PC-3 (cell line): ENCODE measurements at places on chromosomes 4 and X. TPM values are rescaled to one million over a fixed set of nuclear protein-coding genes. Genes with fewer than 3 reads are reported as not detected.

DNA sequence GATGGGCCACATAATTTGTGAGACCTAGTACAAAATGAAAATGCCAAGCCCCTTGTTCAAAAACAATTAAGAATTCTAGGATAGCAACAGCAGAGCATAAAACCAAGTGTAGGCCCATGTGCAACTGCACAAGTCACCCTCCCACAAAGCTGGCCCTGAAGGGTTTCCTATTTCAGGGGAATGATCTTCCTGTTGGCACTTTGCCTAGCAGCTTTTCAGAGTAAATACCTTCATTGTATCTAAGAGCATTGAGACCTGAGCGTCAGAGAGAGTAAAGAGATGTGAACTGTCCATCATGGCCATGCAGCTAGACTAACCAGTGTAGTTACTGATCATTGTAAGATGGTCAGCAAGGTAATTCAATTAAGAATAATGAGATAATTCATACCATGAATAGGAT, 113.6 kb downstream of the CNKSR2 start:
- peak; percentile 78 for DNase-seq

DNA sequence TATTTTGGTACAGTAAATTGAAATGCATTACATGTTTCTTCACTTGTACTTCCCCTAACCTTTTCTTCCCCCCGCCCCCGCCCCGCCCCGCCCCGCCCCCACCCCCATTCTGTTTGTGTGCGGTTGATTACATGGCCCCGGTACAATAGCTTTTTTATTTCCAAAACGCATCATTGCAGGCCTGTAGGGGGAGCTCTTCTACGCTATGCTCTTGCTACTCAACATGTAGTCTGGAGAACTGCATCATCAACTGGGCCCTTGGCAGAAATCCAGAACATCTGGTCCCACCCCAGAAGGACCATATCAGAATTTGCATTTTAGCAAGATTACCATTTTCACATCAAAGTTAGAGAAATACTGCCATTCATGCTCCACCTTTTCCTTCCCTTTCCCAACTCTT, 333.3 kb upstream of the DDX53 start:
- peak; percentile 25 for DNase-seq

DNA sequence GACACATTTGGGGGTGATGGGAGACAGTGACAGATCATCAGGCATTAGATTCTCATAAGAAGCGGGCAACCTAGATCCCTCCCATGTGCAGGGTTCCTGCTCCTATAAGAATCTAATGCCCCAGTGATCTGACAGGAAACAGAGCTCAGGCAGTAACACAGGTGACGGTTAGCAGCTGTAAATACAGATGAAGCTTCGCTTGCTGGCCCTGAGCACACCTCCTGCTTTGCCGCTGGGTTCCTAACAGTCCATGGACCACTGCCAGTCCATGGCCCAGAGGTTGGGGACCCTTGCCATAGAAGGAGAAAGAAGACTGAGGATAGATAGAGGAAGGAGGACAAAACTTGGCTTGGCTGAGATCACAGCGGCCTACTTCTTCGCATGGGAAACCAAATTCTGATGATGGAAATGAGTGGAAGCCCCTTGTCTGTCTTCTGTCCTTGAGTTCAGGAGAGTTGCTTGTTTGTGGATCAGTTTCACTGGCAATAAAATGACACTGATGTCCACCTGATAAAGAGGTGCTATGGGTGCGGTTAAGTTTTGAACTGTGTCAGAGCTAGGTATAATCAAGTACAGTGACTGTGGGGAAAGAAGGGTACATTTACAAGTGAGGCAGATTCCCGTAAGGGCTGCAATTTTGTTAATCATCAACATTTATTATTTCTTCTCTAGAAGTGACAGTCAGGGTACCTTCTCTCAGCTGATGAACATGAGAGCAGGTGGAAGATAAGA, 1.7 kb upstream of the TIFA start:
- no peak for DNase-seq

GRCh38 chr4:108581083-108581482, 39.3 kb upstream of the RPL34 start:
- DNase-seq, result no peak

Gene FAM236D
- total RNA-seq, result not detected in 2 replicates

Gene TBC1D8B
- total RNA-seq, result 1.0 and 1.8 TPM in 2 replicates

DNA sequence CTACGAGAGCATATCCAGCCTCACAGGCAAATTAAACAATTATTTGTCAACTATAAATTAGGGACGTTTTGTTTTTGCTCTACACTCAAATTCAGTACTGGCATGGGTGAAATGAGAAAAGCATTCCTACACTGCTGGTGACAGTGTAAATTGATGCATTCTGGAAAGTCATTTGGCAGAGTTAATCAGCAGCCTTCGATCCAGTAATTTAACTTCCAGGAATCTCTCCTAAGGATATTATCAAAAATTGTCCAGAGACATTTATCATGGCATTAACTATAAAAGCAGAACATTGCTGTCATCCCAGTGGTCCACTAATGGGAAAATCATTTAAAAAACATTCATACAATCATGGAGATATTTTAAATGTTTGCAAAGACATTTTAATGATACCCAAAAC, 67.5 kb upstream of the MMAA start:
- DNase-seq, result no peak

DNA sequence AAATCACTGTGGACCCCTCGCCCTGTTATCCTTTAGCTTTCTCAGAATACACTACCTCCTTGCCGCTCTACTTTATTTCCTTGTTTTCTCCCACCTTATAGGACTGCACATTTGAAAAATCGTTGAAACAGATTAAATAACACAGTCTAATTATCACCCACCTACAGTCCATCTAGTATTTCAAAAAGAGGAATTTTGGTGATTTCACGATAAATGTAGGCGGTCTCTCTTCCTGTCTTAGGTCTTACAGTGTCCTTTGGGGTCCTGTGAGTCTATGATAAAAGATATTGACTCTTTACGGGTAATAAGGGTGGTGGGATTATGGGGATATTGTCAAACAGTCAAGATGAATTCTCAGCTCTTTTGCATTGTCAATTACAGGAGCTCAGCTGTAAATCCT, 2.4 kb upstream of the TBL1X start:
- no peak for DNase-seq

GRCh38 chr4:138736362-138736761, 279.2 kb upstream of the NOCT start:
- peak; percentile 62 for DNase-seq

DNA sequence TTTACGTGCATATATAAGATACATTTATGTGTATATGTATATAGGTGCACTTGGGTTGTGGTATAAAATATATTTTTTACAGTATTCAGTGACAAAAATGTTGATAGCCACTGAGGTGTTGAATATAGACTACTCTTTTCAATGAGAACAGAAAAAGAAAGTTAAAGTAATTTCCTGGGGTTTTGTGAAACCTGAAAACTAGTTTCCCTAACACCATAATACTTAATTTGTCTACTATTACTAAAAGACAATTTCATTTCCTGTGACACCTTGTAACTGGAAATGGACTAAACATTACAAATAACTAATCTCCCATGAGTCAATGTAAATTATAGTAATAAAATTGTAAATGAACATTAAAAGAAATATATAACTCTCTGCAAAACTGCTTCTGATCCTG, 32.0 kb upstream of the MAP9 start:
- no peak for DNase-seq

DNA sequence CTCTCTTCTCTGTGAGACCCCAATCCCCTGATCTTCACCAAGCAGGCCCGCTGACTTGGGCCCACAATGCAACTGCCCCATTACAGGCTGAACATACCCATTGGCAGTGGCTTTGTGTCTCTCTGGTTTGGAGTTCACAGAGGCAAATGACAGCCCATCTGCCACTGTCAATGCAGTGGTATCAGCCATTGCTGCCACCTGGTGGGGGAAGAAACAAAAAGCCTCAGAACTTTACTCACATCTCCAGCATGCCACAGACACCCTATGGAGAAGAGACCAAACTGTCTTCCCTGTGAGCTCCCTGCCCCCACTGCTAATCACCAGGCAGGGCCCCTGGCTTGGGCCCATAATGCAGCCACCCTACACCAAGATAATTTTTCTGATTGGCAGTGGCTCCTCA, 729.3 kb upstream of the ACTRT1 start:
- peak; percentile 46 for DNase-seq

Gene FAM184B
- total RNA-seq, result 0.47 and 0.81 TPM in 2 replicates

DNA sequence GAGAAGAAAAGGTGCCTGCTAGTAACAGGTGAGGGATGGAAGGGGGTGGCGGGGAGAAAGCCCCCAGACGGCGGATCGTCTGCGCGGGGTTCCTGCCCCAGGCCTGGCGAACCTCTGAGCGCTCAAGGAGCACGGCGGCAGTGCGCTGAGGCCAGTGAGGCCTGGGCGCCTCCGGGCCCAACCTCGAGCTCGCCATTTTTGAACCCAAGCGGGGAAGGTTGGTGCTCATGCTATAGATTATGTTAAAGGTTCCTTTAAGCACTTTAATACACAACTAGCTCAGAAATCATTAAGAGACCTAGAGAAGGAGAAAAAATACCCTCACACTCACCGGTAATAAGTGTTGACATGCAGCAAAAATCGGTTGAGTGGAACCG, 7.9 kb downstream of the PITX2 start:
- DNase-seq, result no peak

Gene ATP11C
- total RNA-seq, result 25.8 and 34.8 TPM in 2 replicates

Gene NFKB1
- 22.2 and 22.4 TPM in 2 replicates for total RNA-seq

Gene AFP
- total RNA-seq, result 0.40 TPM in 1 of 2 replicates, not detected in the other

DNA sequence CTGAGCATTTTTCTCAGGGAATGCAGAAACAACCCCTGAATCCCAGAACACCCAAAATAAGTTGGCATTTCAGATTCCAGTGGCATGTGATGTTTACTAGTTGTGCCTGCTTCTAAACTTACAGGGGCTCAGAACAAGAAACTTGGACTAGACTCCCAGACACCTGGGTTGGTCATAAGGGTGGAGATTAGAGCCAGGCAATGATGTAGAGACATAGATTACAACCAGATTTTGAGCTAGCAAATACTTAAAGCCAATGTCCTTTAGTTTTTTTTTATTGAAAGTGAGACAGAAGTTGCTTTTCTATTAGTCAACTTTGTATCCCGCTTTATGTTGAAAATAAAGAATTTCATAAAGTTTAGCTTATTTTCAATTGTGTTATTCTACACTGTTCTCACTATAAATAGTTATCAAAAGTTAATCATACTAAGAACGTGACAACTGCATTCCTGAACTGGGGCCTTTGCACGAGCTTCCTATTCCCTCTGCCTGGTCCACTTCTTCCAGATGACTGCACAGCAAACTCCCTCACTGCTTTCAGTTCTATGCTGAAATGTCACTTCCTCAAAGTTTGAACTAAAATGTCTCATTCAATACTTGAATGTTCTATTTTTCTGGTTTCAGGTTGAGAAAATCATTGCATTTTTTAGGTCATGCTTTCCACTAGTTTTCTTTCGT, 224.7 kb upstream of the PPP1R2C start:
- no peak for DNase-seq

GRCh38 chrX:108178143-108178498, 86.5 kb downstream of the ATG4A start:
- DNase-seq, result no peak

DNA sequence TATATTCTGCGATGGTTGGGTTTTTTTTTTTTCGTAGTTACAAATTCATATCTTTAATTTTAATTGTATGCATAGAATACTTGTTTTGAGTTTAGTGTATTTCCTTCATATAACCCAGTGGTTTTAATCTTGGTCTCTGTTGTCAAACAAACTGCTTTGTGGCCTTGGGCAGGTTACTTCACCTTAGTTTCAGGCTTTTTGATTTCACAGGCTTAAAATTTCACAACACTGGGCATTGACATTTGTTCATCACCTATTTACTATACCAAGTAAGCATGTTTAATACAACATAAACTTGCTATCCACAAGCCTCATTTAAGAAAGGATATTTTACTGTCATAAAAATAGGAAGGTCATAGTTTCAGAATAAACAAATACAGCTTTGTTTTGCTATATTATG, 14.7 kb downstream of the RAPGEF2 start:
- DNase-seq, result no peak

Gene PITX2
- 0.55 and 1.7 TPM in 2 replicates for total RNA-seq

DNA sequence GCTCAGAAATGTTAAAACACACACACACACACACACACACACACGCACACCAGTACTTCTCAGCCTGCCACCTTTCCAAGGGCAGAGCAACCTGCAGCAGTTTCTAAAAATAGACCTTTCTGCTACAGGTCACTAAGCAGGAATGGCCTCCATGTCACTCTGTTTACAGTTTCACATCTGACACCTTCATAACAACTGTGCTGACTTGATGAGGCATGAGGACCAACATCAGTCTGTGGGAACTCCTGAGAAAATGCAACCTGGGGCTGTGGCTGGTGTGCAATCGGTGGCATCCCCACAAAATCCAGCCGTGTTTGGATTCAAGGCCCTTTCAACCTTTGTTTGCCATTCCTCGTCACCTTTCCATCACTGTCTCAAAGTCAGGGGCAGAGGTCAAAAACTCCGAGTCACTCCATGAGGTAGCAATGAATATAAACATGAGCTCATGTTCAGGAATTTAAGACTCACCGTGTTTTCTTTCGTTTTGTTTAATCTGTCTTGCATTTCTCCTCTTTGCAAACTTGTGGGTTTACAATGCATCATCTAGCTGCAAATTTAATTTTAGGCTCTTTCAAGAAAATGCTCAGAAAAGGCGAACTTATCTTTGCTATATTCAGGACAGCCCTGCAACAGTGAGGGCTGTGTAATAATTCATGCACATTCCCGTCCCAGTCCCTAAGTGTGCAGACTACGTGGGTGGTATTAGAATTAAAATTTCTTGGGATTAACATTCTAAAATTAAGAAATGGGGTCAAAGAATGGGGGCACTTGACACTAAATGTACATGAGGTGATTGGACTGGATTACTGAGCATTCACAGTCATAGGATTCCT, 135.3 kb downstream of the SHROOM3 start:
- DNase-seq, result peak; percentile 86

Gene SPARCL1
- not detected in 2 replicates for total RNA-seq

DNA sequence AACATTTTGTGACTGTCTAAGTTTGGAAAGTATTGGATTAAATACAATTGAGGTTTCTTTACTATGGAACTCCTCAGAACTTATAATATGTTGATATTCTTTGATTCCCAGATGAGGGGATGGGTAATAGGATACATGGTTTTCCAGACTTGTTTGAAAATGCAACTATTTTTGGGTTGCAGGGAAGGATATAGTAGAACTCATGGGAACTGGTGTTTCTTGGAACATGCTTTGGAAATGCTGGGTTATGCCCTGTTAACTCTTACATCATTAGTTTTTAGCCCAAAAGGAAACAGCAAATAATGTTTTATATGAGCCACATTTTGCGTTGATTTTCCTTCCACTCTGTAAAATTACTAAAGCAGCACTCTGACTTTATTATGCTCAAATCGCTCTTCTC, 41.9 kb downstream of the HPF1 start:
- no peak for DNase-seq

GRCh38 chr4:6721121-6721520, 5.1 kb downstream of the BLOC1S4 start:
- DNase-seq, result no peak

DNA sequence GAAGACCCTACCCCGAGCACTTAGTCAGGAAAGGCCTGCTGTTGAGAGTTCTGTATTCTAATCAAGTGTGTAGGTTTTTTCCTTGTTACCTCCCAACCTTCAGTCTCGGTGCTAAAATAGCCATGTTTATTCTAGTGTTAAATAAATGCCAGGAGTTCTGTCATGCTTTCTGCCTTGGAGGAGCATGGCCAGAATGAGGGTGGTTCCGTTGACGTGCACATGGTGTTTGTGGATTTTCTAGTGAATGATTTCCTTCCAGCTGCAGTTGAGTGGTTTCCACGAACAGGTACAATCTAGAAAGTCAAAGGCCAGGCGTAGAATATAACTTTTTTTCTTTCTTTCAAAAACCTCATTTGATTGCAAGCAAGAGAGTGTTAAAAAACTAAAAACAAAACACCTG, 21.0 kb downstream of the TRMT44 start:
- DNase-seq, result no peak
